ENCODE measurements at places on chromosomes 5 and 9.

GRCh38 chr9:7937761-7938491 lies 138.3 kb upstream of the DMAC1 start:
- no peak for DNase-seq

DNA sequence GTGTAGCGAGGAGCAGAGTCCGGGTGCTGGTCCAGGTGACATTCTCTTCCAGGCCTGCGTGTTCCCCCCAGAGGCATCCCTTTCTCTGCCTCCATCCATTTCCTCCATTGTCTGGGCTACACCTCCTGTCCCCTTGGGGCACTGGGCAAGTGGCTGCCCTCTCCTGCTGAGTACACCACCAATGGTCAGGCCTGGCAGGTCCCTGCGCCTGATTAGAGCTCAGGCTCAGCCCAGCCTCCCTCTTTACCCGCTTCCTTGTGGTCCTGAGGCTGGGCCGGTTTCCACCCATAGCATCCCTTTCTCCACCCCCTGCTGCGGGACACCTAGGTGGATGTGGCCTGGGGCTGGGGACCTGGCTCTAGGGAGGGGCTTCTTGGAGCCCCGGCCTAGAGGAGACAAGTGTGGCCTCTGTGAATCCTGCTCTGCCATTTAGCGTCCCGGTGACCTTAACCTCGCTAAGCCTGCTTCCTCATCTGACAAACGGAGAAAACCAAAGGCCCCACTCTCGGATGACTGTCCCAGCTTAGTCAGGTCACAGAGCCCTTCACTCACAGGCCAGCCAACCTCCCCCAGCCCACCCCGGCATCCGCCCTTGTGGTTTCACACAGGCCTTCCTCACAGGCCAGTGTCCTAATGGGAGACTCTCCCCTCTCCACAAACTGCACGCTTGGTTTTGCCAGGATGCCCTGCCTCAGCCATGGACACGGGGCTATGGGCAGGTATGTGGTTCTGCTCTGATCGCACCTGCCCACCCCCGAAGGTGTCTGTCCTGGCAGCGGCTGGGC lies 12.9 kb downstream of the DOLPP1 start:
- DNase-seq = no peak

DNA sequence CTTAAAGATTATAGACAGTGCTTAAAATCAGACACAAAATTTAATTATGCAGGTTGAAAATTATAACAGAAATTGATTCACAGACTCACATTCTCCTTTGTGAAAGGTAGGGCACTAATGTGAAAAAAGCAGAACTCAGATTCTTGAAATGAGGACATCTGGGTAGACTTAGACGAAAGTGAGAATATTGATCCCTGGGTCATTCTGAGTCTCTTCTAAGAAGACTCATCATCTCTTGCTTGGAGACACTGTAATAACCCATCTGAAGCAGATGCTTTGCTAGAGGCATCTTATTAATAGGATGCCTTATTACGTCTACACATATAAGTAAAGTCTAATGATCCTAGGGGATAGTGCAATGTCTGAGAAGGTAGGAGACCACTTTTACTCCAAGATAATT lies 274.4 kb downstream of the HINT1 start:
- no peak for DNase-seq

DNA sequence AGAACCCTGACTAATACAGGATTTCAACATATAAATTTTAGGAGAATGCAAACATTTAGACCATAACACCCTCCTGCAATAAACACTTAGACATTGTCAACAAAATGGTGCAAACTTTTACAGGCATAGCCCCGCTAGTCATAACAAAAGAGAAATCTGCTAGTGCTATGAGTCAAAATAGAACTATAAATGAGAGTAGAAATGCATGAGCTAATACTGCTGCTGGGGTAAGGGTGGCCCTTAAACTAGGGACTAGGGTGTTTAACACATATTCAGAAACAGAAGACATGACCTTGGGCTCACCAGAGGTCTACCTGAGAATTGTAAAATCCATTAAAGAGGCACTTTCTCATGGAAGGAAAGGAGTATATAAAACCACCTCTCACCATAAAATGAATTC lies 131.6 kb downstream of the TLR4 start:
- no peak for DNase-seq

DNA sequence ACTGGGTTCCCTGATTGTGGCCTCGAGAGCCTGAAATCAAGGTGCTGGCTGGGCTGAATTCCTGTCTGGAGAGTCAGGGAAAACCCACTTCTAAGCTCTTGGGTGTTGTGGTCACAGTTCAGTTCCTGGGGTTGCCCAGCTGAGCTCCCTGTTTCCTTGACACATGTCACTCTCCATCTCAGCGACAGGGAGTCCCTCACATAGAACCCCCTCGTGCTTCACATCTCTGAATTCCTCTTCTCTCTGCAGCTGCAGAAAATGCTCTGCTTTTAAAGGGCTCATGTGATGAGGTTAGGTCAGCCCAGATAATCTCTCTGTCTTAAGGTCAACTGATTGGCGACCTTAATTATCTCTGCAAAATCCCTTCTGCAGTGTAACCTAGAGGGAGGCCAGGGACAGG lies 53.5 kb upstream of the NFIL3 start:
- no peak for DNase-seq

DNA sequence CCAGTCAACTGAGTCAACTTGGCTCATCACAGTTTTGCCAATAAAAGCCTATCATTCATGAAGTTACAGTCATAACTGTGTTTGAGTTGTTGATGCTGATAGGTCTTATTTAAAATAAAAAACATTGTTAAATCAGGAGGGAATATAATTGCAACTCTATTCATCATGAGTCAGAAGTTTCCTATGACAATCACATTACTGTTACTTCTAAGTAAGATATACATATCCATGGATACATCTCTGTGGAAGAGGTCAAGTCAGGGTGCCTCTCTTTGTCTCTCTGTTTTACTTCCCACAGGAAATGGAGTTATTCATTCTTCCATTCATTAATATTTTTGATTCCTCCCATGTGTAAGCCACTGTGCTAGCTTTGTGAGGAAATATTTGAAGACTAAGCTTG lies 2015.4 kb upstream of the WWC1 start:
- no peak for DNase-seq

DNA sequence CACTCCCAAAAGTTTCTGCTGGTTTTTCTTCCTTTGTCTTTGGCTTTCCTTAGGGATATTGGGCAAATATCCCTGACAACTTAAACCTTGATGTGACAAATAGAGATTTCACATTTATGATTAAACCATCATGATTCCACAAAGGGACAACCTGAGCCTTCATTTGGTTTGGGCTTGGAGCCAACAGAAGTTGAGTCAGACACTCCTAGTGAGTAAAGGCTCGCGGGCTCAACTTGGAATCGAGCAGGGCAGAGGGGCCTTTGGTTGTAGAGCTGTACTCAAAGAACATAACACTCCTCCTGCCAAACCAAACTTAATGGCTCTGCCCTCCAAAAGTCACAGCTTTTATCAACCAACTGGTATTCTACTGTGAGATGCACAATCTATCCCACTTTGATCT lies 290.2 kb upstream of the MAP3K1 start:
- no peak for DNase-seq

- DNase-seq = no peak
Measured at GRCh38 chr5:149581931-149582768, 852 bp downstream of the ARHGEF37 start.
